AG09309 (cell line): ENCODE measurements at places on chromosomes 3 and 15.

DNA sequence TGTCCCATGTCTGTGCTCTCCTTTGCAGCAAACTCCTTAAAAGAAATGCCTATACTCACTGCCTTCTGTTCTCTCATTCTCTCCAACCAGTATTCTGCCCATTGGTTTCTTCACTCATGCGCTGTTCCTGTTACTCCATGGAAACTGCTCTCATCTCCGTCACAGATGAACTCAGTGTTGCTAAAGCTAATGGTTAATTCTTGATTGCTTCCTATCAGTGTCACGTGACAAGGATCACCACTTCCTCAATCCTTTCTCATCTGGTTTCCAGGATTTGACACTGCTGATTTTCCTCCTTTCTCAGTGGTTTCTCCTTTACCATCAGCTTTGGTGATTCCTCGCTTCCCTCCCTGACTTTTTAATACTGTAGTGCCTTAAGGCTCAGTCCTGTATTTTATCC is 2.6 kb downstream of the DPH3 start:
- DNase-seq = no peak

DNA sequence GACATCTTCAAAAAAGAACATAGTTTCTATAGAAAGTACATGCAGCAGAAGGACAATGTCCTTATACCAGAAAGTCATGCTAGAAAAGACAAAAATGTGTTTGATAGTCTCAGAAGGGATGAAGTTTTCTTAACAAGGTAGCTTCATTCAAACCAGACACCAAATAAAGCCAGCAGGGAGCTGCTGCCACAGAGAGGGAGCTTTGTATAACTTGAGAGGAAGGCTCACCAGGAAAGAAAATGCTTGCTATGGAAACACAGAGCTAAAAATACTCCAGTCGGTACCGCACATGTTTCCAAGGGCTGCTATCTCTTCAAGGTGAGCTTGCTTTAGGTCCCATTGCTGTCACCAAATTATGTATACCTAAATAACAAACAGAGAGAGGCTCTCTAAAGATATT is 1074.8 kb upstream of the ALCAM start:
- no peak for DNase-seq

- no peak for DNase-seq
Measured at GRCh38 chr3:141082064-141082463, 30.9 kb downstream of the SPSB4 start.

- no peak for DNase-seq
Measured at GRCh38 chr3:129645286-129645685, 38.8 kb upstream of the PLXND1 start.

- no peak for DNase-seq
Measured at GRCh38 chr15:31004220-31004733, 12.8 kb upstream of the MTMR10 start.
